NT2/D1 (cell line): ENCODE measurements at places on chromosomes 3 and 15.

- no peak for DNase-seq
Observed at GRCh38 chr3:86967062-86967461, 23.9 kb downstream of the VGLL3 start.

- no peak for DNase-seq
Observed at GRCh38 chr15:80755885-80756284, 23.3 kb upstream of the CEMIP start.

- no peak for DNase-seq
Observed at GRCh38 chr3:25677121-25677520, 12.4 kb upstream of the TOP2B start.

DNA sequence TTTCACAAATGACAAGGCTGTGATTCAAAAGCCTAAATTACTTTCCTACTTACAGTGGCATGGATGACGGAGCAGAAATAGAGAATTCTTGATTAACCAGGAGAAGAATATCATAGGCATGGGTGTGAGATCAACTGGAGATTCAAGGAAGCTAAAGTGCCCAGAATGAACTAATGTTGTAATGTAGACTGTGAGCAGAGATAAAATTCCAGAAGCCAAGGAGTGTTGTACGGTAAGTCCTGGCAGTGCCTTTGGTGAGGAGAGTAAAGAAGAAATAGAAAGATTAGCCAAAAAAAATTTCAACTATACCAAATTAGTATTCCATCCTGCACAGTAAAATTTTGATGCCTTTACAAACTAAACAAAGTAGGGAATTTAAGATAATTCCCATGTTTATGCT, 75.9 kb downstream of the ZBTB20 start:
- DNase-seq = no peak

- DNase-seq = no peak
Observed at GRCh38 chr3:38232701-38233100, 32.9 kb upstream of the SLC22A13 start.

DNA sequence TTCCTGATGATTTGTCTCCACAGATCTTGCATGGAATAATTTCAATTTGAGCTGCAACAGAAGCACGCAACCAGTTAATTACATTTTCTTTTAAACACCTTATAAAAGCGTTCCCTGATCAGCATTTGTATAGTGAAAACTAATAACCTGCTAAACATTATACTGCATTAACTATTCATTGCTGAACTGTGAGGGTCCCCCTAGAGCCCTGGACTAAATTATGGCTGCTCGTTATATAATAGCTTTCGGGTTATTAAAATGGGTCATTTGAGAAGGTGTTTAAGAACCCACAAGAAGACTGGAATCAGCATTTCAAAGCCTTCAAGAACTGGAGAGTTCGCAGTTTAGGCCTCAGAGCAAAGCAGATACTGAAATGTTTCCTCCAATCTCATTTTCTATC, 52.9 kb upstream of the ICE2 start:
- no peak for DNase-seq

- DNase-seq = no peak
Observed at GRCh38 chr3:143295201-143296080, 175.9 kb downstream of the CHST2 start.

- peak; percentile 74 for DNase-seq
Observed at GRCh38 chr15:85485956-85486567, 105.7 kb downstream of the AKAP13 start.

GRCh38 chr3:43855674-43856299, 165.0 kb downstream of the ABHD5 start:
- peak; percentile 58 for DNase-seq

- DNase-seq = no peak
Observed at GRCh38 chr15:65964792-65965433, 95.6 kb downstream of the RAB11A start.

DNA sequence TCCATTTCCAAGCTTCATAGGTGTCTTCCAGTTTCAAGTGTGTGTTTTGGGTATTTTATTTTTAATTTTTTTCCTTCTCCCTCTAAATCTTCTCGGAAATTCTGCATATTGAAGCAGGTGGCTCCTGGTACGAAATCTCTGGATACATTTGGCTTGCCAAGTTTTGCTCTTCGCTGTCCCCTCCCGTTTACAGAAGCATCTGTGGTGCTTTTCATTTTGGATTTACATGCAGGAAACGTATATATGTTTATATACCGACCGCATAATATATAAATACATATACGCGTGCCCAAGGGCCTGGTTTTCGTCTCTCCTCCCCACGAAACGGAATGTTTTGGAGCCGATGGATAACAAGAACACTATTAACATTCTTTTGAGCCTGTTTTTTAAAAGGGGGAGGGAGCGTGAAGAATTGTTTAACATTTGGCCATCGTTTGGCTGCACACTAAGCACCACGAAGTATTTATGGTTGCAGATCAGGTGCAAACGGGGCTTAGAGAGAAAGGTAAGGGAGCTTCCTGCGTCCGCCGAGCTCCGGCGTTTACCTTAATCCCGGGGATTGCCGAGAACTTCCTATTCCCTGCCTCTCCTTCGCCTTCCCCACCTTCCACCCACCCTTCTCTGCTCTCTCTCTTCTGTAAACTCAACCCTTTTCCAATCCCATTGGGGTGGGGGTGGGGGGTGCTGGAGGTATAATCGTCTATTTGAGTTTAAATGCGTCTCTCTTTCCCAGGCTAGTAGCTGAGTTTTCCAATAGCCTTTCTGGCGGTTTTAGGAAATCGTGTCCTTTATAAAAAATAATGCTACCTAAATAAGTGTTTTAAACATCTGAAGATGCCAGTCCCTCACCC, 1.1 kb upstream of the NLGN1 start:
- no peak for DNase-seq

- DNase-seq = peak; percentile 54
Observed at GRCh38 chr3:8555113-8555661, 53.6 kb downstream of the LMCD1 start.

DNA sequence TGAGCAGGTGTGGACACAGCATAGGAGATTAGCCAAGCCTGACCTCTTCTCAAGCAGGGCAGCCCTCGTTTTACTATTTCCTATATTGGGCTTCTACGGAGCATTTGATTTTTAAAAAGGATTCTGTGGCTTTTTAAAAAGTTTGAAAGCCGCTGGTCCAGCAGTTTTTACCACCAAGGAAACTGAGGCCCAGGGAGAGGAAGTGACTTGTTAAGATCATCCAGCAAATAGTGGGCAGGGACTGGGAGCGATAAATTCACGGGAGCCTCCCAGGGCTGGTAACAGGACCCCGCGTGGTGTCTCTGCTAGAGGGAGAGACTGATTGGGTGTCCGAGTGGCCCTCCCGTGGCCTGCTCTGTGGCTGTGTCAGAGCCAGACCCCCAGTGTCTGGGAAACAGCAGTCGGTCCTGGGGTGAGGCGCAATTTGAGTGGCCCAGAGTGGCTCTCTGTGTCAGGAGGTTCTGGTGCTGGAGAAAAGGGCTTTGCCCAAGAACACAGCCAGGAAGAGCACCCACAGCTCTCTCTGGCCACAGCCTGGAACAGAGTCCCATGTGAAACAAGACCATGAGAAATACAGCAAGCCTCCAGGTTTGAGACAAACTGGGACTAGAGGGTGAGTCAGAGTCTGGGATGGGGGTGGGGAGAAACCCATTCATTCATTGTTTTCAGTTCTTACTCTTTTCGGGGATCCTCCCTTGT, 4.2 kb downstream of the FURIN start:
- no peak for DNase-seq

- no peak for DNase-seq
Observed at GRCh38 chr3:152327203-152327602, 58.5 kb downstream of the MBNL1 start.
